NCI-H1092 (cell line): ENCODE measurements at places on chromosomes 3 and 15.

GRCh38 chr3:133535971-133536881 lies 37.3 kb upstream of the CDV3 start:
- DNase-seq, result peak; percentile 14

DNA sequence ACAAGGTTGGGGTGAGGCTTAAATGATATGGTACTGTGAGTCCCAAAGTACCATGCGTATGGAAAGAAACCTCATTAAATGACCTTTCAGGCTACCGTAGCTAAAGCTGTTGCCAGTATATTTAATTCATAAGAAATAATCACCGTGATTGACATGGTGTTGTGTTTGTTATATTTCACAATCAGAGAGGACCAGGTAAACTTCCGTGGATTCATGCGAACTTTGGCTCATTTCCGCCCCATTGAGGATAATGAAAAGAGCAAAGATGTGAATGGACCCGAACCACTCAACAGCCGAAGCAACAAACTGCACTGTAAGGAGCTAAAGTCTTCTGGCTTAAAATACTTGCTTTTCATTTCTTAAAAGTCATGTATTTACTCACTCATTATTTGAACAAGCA lies 31.5 kb downstream of the CHP1 start:
- DNase-seq, result no peak

DNA sequence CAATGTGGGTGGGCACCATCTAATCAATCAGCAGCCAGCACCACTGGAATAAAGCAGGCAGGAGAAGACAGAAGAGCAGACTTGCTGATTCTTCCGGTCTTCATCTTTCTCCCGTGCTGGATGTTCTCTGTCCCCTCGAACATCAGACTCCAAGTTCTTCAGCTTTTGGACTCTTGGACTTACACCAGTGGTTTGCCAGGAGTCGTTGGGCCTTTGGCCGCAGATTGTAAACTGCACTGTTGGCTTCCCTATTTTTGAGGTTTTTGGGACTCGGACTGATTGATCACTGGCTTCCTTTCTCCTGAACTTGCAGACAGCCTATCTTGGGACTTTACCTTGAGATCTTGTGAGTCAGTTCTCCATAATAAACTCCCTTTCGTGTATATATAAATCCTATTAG lies 292.8 kb downstream of the BCHE start:
- no peak for DNase-seq

- DNase-seq, result no peak
Observed at GRCh38 chr15:69665641-69666111, 213.1 kb downstream of the RPLP1 start.

DNA sequence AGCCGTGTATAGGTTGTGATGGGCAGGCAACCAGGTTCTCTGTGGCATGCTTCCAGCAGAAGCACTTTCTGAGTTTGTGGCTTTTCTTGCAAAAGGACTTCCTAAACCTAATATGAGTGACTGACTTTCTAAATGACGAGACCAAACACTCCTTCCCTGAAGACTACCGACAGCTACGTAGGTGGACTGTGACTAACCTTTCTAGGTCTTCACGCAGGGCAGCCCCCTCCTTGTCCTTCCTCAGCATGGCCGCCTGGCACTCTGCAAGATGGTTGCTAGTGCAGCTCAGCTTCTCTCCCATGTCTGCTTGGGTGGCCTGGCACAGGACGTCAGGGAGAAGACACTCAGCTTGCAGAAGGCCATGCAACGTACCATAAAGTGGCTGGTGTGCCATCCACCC lies 20.9 kb downstream of the CXCR6 start:
- DNase-seq, result no peak

- DNase-seq, result no peak
Observed at GRCh38 chr3:190301591-190301990, 20.7 kb downstream of the CLDN1 start.

GRCh38 chr3:108300103-108300849 lies 3.9 kb downstream of the HHLA2 start:
- DNase-seq, result no peak

DNA sequence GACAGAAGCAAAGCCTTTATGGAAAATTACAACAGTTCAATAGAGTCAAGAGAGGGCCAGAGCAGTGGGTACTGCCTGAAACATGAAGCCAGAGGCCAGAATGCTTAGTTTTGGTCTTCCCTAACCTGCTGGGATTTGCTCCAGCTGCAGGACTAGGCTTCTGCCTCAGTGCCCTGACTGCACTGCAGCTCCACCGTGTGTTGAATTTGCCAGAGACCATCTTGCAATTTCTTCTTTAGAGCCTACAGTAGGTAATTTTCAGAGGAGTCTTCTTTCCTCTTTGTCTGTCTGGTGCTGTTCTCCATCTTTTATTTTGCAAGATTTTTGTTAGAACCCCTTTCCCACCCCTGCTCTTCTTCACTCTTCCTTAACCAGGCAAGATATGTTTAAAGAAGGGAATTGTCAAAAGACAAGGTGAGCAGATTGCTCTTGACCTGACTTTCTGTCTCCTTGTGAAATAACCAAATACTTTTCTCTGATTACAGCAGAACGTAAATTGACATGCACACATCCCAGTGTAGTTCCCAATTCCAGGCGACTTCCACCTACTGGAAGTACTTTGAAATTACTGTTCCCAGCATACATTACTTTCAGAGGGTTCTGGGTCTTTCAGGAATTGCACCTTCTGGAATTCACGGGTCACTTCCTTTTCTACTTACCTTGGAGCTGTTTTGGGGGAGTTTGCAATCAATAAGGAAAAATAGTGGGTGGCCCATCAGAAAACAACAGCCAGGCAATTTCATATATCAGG lies 161.2 kb downstream of the MINAR1 start:
- DNase-seq, result no peak

DNA sequence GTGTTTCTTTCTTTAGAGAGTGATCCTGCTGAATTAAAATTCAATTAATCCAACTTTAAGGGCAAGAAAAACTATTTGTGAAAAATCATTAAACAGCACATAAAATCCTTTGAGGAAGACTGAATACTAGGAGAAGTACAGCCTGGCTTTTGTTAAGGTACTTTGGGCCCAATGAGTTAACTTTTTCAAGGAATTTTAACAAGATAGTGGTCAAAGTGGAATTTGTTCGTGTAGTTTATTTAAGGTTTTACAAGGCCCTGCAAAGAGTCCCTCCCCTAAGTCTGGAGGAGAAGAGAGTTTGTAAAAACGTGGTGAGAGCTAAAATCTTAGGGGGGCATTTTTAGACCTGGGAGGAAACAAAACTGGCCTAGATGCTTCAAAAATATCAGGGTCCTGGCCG lies 26.0 kb upstream of the TRIM71 start:
- no peak for DNase-seq

DNA sequence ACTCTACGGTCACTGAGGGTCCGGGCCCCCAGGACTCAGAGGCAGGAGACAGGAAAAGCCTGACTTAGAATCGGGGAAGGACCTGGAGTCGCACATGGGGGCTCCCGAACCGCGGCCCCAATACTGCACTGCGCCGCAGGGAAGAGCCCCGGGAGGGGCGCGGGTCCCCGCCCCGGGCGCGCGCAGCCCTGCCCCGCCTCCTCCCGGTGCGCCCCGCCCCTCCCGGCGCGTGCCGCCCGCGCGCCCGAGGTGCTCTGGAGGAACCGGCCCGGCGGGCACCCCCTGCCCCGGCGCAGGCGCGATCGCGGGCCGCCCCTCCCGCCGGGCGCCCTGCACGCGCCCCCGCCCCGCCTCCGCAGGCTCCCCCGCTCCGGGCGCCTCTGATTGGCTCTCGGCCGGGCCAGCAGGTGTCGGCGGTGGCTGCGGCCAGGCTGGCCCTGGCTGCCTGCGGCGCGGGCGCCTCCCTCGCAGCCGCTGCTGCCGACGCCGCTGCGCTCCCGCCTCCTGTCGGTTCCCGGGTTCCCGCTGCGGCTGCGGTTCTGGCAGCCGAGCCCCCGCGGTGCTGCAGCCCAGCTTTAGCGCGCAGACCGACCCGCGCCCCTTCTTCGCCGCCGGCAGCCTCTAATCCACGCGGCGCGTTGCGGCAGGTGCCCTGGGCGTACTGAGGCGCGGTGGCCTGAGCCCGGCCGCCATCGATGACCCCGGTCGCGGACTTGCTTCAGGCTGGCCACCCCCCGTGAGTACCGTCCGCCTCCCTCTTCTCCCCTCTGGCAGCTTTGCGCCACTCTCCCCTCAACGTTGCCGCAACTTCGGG lies at the start of gene MYRIP:
MYRIP (plus strand) TSS at position 429 of the 814 bp plus-strand sequence. CDS start 91,208 bp downstream, outside the sequence.
- peak; percentile 40 for DNase-seq

DNA sequence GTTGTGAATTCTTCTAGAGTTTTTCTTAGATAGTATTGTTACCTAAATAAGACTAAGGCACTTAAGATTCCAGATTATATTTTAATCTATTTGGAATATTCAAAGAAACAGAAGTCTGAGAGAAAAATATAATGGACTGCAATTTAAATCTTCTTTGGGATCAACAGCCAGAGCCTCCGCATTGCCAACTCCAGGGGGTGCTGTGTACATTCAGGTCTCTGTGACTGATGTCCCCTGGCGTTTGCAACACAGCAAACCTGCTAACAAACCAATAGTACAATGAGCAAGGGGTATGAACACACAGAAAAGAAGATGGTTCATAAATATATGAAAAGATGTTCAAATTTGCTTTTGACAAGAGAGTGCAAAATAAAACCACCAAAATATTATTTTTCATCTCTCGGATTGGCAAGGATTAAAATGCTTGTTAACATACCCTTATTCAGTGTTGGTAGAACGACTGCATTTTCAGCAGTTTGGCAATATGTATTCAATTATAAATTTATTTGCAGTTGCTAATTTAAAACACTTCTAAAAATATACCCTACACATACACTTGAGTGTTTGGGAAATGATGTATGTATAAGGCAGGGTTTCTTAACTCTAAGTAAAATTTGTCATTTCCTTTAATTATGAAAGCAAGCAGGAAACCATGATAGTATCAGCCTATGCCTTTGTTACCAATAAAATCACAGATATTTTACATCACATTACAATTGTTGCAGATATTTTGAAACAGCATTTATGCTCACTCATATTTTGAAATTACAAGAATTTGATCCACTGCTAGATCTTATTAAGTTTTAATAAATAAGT lies 16.1 kb upstream of the TM4SF1 start:
- DNase-seq, result peak; percentile 47

GRCh38 chr3:67460841-67461510 lies 193.4 kb downstream of the SUCLG2 start:
- DNase-seq, result no peak

DNA sequence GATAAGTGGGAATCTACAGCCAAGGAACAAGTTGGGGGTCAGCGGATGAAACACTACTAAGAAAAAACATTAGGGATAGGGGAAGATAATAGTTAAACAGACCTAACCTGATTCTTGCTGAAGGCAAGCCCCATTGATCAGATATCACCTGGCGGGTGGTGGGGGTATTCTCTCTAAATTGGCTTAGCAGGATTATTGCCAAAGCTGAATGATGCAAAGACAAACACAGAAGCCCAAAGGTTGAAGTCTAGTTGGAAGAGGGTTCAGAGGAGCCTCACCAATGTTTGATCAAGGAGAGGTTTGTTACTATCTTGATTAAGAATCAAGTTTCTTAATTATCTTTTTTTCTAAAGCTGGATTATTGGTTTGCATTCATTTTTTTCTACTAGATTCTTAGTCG lies 371.9 kb upstream of the CNTN4 start:
- DNase-seq, result no peak

DNA sequence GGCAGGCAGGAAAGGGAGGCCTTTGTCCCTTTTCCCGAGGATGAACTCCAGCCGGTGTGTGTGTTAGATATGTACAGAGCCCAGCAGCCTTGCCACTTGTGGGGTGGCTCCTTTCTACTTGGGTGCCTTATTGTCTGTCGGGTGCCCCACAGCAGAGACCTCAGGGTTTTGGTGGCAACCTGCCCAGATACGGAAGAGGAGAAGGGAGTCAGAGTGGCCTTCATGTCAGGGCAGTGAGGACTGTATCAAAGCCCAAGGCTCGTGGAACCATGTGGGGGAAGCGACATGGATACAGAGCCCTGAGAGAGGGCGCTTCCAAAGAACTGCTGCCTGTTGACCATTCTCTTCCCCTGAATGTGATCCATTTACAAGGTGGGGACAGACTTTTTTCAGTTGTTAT lies 166.2 kb downstream of the SLCO3A1 start:
- DNase-seq, result no peak

GRCh38 chr3:46960081-46960701 lies 16.4 kb downstream of the CCDC12 start:
- no peak for DNase-seq

DNA sequence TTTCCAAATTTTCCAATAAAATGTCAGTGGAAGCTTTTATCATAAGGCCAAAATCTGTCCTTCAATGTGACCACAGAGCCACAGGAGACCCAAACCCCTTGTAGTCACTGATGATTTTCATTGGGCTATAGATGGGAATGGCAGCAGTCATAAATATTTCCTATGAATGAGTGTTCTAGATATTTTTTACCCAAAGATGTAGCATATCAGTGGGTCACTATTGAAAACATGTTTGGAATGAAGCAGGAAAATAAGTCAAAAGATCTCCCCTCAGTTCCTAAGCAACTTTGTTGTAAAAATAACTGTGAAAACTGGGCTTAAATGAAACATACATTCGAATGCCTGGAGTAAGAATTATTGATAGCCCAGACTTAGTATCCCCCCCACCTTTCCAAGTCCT lies 49.0 kb downstream of the NKIRAS1 start:
- DNase-seq, result no peak

DNA sequence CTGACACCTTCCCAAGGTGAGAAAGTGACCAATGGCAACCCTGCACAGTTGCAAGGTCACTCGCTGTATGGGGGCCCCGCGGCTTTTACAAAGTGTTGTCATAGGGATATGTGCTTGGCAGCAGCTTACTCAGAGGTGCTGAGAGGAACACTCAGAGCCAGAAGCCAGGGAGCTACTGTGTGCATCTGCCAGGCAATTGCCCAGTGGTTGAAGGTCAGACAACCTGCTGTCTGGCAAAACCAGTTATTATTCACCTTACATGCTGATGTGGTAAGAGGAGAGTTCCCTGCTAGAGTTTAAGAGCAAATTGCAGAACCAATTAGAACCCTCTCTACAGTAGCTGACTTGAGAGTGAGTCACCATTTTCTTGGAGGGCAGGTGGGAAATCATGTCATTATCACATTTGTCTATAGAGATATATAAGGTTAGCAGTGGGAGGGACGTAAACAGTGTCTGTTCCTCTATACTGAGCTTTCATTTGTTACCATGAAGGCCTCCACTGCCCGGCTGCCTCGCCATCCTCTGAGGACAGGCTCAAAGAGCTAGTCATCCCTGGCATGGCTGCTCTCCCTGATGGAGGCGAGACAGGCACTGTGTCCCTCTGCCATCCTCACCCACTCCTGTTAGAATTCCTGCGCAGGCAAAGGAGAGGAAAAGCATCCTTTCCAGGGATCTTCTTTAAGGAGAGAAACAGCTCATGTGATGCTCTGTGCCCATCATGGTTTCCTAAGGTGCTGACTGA lies 274.4 kb downstream of the PLCL2 start:
- no peak for DNase-seq

DNA sequence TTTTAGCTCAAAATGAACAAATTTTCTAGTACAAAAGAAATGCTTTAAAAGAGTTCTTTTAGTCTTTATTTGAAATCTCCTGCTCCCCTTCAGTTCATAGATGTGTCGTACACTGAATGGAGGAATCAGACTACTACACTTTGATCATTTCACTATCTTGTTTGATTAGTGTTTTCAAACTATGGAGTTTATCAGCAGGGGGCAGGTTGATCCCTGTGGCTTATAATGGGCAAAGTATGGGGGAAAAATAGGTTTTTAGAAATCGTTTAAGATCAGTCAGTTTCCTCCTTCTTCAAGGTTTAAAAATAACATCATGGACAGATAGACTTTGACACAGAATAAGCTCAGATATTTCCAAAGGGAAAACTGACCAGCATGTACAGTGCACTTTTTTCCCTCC lies 701.7 kb downstream of the CADM2 start:
- no peak for DNase-seq

GRCh38 chr3:132073771-132074170 lies 39.0 kb upstream of the CPNE4 start:
- no peak for DNase-seq

- no peak for DNase-seq
Observed at GRCh38 chr3:132507657-132508056, 89.4 kb upstream of the ACKR4 start.
